ENCODE measurements at places on chromosomes 11 and 22. TPM values are rescaled to one million over a fixed set of nuclear protein-coding genes. Genes with fewer than 3 reads are reported as not detected.

DNA sequence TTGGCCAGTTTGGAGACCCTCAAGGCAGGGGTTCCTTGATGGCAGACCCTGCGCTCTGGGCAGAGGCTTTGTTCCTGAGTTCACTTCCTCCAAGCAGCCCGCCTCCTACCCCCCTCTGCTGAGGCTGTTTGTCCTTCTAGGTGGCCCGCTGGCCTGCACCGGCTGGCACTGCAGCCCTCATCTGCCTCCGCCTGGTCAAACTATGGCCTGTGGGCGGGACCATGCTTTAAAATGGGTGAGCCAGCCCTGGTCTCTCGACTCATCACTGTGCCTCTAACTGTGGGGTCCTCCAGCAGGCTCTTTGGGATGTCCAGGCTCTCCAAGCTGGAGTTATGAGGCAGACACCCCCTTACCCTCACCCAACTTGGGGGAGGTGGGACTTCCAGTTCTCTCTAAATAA lies 114.1 kb upstream of the SLC22A12 start:
- DNase-seq, result no peak

- DNase-seq, result no peak
Measured at GRCh38 chr22:35987487-35987886, 41.1 kb downstream of the RBFOX2 start.

DNA sequence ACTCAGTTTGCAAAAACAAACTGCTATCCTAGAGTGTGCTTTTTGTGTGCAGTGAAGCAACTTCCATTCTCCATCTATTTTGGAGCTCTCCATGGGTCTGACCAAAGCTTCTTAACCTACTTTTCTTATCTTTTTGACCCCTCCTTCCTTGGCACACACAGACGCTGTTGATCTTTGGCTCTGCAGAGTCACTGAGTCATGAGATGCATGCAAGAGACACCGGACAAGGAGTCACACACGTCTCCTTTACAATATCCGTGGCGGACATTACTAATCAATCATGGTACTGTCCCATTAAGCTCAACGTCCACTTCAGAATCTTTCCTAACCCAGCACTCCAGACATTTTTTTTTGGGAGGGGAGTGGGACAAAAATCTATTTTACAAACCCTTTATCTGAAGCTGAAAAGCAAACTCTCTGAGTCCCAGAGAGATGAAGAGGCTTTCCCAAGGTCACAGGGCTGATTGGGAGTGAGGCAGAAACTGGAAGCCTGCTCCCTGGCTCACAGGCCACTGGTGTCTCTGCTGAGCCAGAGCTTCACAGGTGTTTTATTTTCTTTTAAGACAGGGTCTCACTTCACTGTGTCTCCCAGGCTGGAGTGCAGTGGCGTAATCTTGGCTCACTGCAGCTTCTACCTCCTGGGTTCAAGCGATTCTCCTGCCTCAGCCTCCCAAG lies 165.8 kb upstream of the SYT13 start:
- DNase-seq, result no peak

- DNase-seq, result no peak
Measured at GRCh38 chr11:68525930-68526329, 65.4 kb downstream of the PPP6R3 start.

GRCh38 chr22:28381429-28382167 lies 298.0 kb downstream of the TTC28 start:
- DNase-seq, result no peak

DNA sequence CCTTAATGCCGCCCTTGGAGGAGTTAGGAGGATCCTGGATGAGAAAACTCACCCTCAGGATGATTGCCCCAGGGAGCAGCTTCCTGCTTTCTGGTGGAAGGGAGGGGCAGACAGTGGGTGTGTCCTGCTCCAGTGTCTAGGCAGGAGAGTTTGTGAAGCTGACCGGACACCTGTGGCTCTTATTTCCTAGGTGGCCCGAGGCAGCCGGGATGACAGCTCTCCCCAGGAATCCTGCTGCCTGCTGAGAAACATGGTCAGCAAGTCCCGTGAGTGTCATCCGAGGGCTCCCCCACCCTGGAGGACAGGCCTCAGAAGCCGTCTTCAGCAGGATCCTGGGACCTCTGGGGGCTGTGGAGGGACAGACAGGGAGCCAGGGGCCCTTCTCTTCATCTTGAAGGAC lies 50.4 kb downstream of the ST3GAL4 start:
- DNase-seq, result no peak

GRCh38 chr11:112589155-112589554 lies 328.5 kb upstream of the PLET1 start:
- no peak for DNase-seq

GRCh38 chr22:33272871-33273270 lies 214.7 kb upstream of the SYN3 start:
- no peak for DNase-seq

- DNase-seq, result no peak
Measured at GRCh38 chr11:65419772-65420481, 2.7 kb upstream of the NEAT1 start.

DNA sequence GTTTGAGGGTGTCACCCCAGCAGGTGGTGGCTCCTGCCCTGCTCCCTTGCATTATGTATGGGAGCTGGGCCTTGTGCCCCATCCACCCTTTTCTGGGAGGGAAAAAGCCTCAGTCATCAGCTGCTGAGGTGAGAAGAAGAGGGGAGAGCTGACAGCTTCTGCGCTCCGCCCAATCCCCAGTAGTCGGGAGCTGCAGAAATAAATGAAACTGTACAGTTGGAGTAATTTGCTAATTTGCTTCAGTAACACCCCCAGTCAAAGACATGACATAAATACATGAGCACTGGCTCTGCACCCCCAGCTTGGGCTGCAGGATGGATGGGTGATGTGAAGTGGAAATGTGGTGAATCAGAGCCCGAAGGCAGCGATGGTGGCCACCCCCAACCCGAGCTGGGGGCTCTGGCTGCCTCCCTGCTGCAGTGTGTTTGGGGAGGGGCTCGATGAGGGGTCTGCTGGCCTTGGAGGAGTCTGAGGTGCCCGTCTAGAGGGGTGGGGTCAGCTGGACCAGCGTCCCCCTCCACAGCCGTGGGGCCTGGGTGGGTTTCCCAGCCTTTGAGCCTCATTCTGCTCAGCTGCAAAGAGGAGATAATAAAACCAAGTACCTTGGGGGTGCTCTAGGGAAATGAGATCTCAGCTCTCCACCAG lies 59.2 kb downstream of the MPPED1 start:
- no peak for DNase-seq

DNA sequence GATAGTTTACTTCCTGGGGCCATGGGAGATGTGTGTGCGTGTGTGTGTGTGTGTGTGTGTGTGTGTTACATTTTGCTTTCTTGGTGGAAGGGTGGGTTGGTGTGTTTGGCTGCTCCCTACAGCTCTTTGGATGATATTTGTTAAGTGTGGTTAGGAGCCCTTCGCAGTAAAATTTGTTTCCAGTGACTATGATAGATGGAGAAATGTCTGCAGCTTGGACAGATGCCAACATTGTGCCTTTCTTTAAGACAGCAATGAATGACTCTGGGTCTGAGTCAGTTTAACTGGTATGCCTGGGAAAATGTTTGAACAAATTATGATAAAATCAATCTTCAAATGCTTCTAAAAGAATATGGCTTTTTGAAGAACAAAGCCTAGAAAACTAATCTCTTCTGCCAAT lies 102.7 kb upstream of the TRPC6 start:
- no peak for DNase-seq

DNA sequence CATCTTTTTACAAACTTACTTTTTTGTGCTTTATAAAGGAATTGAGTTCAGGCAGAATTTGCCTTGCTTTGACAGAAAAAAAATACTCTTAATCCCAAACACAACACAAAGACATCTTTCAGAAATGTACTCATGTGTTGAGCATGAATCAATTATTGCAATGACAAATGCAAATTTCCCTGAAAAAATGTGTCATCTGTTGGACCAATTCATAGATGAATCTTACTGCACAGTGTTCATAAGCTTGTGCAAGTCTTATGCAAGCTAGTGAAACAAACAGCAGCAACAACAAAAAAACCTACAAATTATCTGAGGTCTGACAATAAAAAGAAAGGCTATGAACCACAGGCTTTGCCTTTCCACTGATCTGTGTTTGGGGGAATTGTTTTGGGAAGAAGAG lies 42.3 kb upstream of the HTATIP2 start:
- DNase-seq, result no peak

GRCh38 chr11:45042560-45042959 lies 91.9 kb upstream of the TP53I11 start:
- DNase-seq, result no peak

DNA sequence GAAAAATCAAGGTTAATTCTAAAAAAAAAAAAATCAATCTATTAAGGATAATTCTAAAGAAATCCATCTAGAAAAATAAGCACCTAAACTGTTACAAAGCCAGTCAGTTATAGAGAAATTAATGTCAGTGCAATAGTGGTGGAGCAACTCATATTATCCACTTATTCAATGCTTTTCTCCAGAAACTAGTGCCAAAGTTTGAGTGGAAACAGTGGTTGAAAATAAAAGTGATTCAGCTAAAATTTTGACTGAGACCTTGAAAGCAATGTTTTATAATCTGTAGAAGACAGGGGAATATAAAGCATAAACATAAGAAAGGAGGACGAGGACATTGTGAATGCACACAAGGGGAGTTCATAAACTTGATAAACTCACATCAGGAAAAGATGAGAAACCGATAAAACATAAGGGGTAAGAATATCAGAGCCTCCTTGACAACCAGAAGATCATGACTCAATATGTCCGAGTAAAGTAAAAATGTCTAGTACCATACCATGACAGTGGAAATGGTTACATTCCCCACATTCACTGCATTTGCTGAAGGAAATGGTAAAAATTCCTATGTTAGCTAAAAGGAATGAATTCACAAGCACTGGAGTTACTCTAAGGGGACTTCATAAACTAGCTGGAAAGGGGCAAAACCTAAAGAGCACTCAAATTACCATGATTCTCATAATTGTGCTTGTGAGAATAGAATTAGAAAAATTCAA lies 58.7 kb upstream of the SLC5A12 start:
- no peak for DNase-seq

GRCh38 chr11:121898903-121899302 lies 217.1 kb downstream of the BLID start:
- DNase-seq, result no peak

GRCh38 chr11:110424775-110425444 lies 4.8 kb upstream of the FDX1 start:
- DNase-seq, result no peak

- DNase-seq, result no peak
Measured at GRCh38 chr11:46351148-46351547, 3.9 kb downstream of the DGKZ start.

- no peak for DNase-seq
Measured at GRCh38 chr22:47586038-47586437, 823.6 kb downstream of the TBC1D22A start.

GRCh38 chr11:10273738-10274137 lies 20.3 kb downstream of the SBF2 start:
- no peak for DNase-seq

DNA sequence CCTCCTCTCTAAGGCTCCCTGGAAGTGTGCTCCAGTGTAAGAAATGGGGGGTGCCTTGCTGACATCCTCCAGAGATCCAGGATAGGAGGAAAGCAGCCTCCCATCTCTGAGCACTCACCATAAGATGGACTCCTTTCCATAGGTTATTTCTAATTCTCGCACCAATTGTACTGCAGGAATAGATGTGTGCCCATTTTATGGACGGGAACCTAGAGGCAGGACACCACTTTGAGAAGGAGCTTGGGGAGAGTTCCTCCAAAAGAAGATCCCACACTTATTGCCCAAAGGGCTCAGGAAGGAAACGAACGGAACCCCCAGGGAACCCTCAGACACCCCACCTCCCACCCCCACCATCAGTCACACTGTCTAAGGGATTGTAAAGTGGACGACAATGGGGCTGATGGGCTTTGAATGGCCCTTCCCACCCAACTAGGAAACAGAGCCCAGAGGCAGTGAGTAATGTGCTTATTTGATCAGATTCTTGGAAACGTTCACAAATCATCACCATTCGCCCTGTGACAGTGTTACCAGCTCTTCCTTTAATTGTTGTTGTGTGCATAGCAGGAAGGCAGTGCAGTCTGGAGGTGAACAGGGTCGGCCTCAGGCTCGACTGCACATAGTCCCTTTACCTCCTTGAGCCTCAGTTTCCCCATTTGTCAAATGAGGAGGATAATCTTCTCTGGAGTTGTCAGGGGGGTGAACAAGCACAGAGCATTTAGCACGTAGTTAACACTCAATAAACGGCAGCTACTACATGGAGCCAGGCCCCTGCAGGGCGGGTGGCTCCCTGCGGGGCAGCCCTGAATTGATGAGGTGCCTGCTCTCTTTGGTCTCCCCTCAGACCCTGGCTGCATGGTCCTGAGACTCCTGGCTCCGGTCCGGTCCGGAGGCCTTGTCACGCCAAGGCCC lies 8.4 kb upstream of the MN1 start:
- DNase-seq, result no peak

GRCh38 chr22:27895600-27895999 lies 23.5 kb downstream of the PITPNB start:
- no peak for DNase-seq

DNA sequence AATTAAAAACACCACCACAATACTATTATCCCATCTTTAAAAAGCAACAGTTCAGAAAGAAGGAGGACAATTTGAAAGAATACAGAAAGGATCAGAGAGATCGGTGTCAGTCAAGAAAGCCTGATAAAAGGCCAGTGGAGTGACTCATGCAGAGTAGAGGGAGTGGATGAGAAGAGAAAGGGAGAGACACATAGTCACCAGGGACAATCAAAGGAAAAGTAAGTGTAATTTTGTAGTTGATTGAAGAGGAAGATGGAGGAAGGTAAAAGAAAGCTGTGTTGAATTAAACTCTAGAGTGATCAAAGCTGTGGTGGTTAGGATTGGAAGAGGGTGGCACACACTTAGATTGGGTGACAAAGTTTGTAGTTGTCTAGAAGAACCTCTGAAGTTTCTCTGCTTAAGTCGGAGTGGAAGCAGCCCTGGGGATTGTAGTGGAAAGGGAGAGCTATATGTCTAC lies 14.1 kb downstream of the SPECC1L start:
- no peak for DNase-seq

DNA sequence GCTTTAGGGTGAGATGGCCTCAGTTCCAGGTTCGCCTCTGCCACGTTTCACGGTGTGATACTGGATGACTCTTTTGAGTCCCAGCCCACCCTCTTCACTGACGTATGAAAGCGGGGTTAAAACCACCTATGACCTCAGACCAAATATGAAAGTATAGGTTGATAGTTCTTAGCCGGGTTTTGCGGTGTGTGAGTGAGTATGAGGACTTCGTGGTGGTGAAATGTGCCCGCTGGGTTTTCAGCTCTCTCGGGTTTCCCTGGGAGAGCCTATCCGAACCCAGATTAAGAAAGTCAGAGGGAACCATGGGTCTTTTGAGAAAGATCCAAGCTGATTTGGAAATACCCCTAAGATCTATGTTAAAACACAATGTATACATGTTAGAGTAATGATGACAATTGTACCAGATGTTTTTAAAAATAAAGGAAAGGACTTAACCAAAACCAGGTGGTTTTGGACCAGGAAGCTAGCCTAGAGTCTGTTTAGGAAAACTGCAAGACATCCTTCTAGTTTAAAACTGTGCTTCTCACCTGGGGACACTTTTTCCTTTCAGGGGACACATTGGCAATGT lies 25.8 kb upstream of the ST3GAL4 start:
- DNase-seq, result no peak

GRCh38 chr11:91972665-91973266 lies 251.9 kb upstream of the FAT3 start:
- no peak for DNase-seq

GRCh38 chr11:10785146-10785474 lies 23.6 kb downstream of the EIF4G2 start:
- DNase-seq, result no peak

The KBTBD4 gene
- 27.5 TPM for polyA plus RNA-seq

The RIMBP3C gene
- 0.25 TPM for polyA plus RNA-seq

The ARHGEF17 gene
- polyA plus RNA-seq, result 77.0 TPM

The ELMOD1 gene
- polyA plus RNA-seq, result 0.21 TPM

The ABCG4 gene
- 0.73 TPM for polyA plus RNA-seq

The SCGB2A2 gene
- polyA plus RNA-seq, result not detected

The SLC22A9 gene
- polyA plus RNA-seq, result 0.13 TPM

The SPTY2D1 gene
- 31.6 TPM for polyA plus RNA-seq

Data from right renal pelvis (tissue), 4 donors.